ENCODE measurements at places on chromosomes 5 and 9. TPM values are rescaled to one million over a fixed set of nuclear protein-coding genes. Genes with fewer than 3 reads are reported as not detected.

GRCh38 chr5:137075163-137075970 is 423.8 kb downstream of the SPOCK1 start:
- peak; percentile 67 for DNase-seq
- no peaks in the 10 kb centered on the region for H3K4me1 ChIP-seq
- H3K27me3 ChIP-seq, result peaks cover 3% of the 10 kb centered on the region
- H3K36me3 ChIP-seq, result no peaks in the 10 kb centered on the region
- no peak overlapping the region for H3K4me3 ChIP-seq

GRCh38 chr5:59648038-59648831 is 245.3 kb downstream of the PDE4D start:
- no peak overlapping the region for H3K4me3 ChIP-seq
- DNase-seq, result no peak
- H3K27me3 ChIP-seq, result peaks cover 4% of the 10 kb centered on the region
- H3K4me1 ChIP-seq, result peaks cover 4% of the 10 kb centered on the region
- no peaks in the 10 kb centered on the region for H3K36me3 ChIP-seq

- H3K36me3 ChIP-seq, result no peaks in the 10 kb centered on the region
- no peaks in the 10 kb centered on the region for H3K27me3 ChIP-seq
- H3K4me1 ChIP-seq, result peaks cover 23% of the 10 kb centered on the region
- H3K4me3 ChIP-seq, result peak overlapping the region; percentile 96
- peak overlapping the region; percentile 51 for H3K27ac ChIP-seq
Measured at GRCh38 chr9:113399646-113400200, 1.4 kb downstream of the ALAD start.

DNA sequence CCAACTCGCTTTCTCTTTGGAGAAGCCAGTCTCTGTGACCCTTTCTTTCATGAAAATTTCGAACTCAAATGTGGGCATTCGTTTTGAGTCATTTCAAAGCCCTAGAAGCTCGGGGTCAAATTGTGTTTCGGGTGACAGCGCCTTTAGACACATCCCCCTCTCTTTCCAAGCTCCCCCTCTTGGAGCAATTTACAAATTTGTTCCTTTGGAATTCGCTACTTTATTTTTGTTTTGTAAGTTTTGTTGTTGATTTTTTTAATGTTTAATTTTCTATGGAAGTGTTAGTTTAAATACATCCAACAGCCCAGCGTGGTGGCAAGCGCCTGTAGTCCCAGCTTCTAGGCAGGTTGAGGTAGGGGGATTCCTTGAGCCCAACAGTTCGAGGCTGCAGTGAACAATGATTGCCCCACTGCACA is 4.6 kb upstream of the BARX1 start:
- H3K36me3 ChIP-seq, result no peaks in the 10 kb centered on the region
- H3K4me1 ChIP-seq, result peaks cover 32% of the 10 kb centered on the region
- peaks cover 65% of the 10 kb centered on the region for H3K27me3 ChIP-seq
- H3K27ac ChIP-seq, result no peak overlapping the region
- DNase-seq, result no peak
- peak overlapping the region; percentile 68 for H3K4me3 ChIP-seq

DNA sequence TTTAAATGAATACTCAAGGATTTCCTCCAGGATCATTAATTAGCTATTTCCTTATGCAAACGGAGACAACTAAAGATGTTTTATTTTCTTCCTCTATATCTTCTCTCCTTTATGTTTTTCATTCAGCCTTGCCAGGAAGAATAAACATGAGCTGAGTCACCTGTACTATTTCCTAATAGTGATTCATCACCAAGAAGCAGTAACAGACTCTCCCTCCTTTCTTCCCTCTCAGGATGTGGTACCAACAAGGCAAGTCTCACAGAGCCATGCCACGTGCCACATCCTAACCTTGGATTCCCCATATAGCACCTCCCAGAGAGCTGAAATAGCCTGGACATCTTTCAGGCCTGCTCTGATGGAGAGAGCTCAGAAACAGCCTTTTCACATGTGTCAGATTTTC is 758.6 kb upstream of the DMAC1 start:
- H3K4me3 ChIP-seq, result no peak overlapping the region
- no peaks in the 10 kb centered on the region for H3K4me1 ChIP-seq
- no peaks in the 10 kb centered on the region for H3K27me3 ChIP-seq
- no peaks in the 10 kb centered on the region for H3K36me3 ChIP-seq
- no peak overlapping the region for H3K27ac ChIP-seq

GRCh38 chr5:92662741-92663140 is 918.3 kb downstream of the NR2F1-AS1 start:
- H3K27ac ChIP-seq, result no peak overlapping the region
- no peaks in the 10 kb centered on the region for H3K36me3 ChIP-seq
- no peaks in the 10 kb centered on the region for H3K4me1 ChIP-seq
- no peaks in the 10 kb centered on the region for H3K27me3 ChIP-seq
- DNase-seq, result no peak
- H3K4me3 ChIP-seq, result no peak overlapping the region

HTR1A gene
- total RNA-seq, result not detected

OR4F3 gene
- not detected for total RNA-seq

GRCh38 chr9:18487611-18488010 is 13.7 kb downstream of the ADAMTSL1 start:
- no peaks in the 10 kb centered on the region for H3K36me3 ChIP-seq
- DNase-seq, result no peak
- no peak overlapping the region for H3K27ac ChIP-seq

- DNase-seq, result no peak
- no peak overlapping the region for H3K4me3 ChIP-seq
- H3K27ac ChIP-seq, result no peak overlapping the region
- no peaks in the 10 kb centered on the region for H3K27me3 ChIP-seq
- no peaks in the 10 kb centered on the region for H3K4me1 ChIP-seq
- H3K36me3 ChIP-seq, result no peaks in the 10 kb centered on the region
Measured at GRCh38 chr5:78727786-78728761, 79.5 kb upstream of the LHFPL2 start.

FOXD4L5 gene
- total RNA-seq, result not detected

DNA sequence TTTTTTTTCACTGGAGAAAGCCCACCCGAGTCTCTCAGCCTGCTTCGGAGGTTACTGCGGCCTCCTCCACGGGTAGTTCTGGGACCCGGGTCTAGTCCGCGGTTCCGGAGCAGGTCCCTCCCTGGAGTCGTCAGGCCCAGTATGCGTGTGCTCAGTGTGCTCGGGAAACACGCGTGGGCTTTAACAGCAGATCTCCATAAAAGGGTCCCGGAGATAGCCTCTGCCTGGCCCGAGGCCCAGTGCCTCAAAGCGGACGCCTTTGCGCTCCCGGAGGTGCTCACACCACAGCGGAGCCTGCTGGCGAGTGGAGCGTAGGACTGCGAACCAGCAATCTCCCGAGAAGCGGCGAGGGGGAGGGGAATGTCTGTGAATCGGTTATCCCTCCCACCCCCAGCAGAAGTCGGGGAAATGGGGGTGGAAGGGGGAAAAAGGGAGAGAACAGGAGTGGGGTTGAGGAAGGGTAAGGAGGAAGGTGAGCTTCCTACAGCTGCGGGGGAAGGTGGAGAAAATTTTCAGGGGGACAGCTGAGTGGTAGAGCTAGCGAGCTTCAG is 28.7 kb downstream of the CDKN2A start:
- peaks cover 85% of the 10 kb centered on the region for H3K27me3 ChIP-seq
- DNase-seq, result peak; percentile 85
- peak overlapping the region; percentile 70 for H3K4me3 ChIP-seq
- peak overlapping the region; percentile 72 for H3K27ac ChIP-seq
- peaks cover 16% of the 10 kb centered on the region for H3K36me3 ChIP-seq

DNA sequence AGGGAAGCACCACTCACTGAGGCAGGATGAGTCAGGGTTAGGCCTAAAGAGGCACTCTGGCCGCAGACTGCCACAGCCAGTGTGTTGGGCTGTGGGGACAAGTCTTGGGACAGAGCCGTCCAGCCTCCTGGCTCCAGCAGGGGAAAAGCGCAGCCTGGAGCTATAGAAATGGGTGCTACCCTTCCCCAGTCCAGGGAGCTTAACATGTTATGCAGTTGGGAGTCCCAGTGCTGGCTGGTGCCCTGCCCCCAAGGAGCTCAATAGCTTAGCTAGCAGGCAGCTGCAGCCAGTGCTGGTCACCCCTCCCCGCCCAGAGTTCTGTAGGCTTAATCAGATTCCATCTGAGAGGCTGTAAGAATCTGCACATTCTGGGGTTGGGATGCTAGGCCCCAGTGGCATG is 399.6 kb upstream of the TUSC1 start:
- no peak overlapping the region for H3K4me3 ChIP-seq
- H3K4me1 ChIP-seq, result no peaks in the 10 kb centered on the region
- no peak overlapping the region for H3K27ac ChIP-seq

SPATA31E1 gene
- total RNA-seq, result not detected

UGT3A2 gene
- total RNA-seq, result not detected

ACSL6 gene
- total RNA-seq, result 36.9 TPM

HBEGF gene
- 21.9 TPM for total RNA-seq

DNA sequence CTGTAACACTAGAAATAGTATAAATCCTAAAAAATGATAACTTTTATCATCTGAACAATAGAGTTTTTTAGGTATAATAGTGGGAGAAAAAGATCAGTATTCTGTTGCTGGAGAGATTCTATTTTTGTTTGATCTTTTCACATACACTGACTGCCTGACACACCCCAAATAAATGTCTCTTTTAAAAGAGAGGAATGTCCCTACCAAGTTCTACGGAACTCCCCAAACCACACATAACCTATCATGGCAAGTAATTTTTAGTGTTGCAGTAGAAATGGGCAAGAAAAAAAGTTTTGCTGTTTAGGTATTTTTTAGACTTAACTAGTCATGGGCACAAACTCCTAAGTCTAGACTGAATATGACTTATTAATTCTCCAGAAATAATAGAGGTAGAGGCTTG is 139.1 kb downstream of the ELAVL2 start:
- no peak overlapping the region for H3K27ac ChIP-seq
- no peak for DNase-seq
- H3K4me1 ChIP-seq, result no peaks in the 10 kb centered on the region
- H3K27me3 ChIP-seq, result no peaks in the 10 kb centered on the region
- H3K4me3 ChIP-seq, result no peak overlapping the region

C8G gene
- total RNA-seq, result 1.7 TPM
